Breast epithelium (tissue), 4 donors: ENCODE measurements at places on chromosomes 1 and 21. TPM values are rescaled to one million over a fixed set of nuclear protein-coding genes. Genes with fewer than 3 reads are reported as not detected.
A peak's percentile ranks its signal among the peaks of the same experiment; 100 is the strongest.

DNA sequence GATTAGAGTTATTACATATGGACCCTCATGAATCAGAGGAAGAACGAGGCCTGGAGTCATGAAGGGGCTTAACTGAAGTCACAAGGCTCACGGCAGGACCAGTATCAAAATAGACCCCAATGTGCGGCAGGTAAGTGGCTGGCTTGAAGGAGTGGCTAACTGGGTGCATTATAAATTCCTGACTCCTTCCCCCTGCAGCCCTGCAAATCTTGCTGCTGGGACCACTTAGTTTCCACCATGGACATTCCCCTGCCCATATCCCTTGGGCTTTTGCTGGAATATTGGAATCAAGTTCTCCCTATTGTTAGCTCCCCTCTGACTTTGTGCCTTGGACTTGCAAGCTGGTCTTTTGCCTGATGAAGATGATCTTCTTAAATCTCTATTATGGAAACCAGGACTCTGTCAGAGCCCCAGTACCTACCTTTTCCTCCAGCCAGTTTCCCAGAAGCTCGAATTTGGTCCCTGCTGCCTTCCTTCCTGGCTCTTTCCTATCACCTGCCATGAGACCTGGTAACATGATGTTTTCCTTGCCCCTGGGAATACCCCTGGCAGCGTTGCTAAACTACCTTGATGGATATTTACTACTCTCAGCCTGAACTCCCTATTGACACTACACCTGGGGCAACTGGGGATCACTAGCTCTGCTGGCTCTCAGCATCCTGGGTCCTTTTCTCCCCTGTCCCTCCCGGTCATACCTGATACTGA, 156.0 kb upstream of the JUN start:
- no peak overlapping the region for H3K4me3 ChIP-seq
- H3K36me3 ChIP-seq: no peaks in the 10 kb centered on the region
- H3K4me1 ChIP-seq: no peaks in the 10 kb centered on the region
- H3K27ac ChIP-seq: no peak overlapping the region
- no peaks in the 10 kb centered on the region for H3K27me3 ChIP-seq

The WNT9A gene
- 1.3 TPM for total RNA-seq

DNA sequence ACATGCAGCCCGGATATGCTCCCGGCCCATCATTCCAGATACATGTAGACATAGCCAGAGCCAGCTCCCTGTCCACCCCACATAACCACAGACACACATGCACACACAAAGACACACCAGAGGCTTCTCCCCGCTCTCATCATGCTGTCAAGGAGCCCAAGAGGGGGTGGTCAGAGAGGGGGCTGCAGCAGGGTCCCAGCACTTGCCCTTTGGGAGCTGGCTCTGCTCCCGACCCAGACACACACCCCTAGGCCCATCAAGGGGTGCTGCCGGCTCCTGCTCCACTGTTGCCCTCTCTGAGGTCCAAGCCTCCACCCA, 2.6 kb downstream of the PTAFR start:
- no peaks in the 10 kb centered on the region for H3K4me1 ChIP-seq
- H3K27ac ChIP-seq: peak overlapping the region; percentile 88
- H3K4me3 ChIP-seq: no peak overlapping the region
- no peak for DNase-seq
- H3K27me3 ChIP-seq: no peaks in the 10 kb centered on the region

DNA sequence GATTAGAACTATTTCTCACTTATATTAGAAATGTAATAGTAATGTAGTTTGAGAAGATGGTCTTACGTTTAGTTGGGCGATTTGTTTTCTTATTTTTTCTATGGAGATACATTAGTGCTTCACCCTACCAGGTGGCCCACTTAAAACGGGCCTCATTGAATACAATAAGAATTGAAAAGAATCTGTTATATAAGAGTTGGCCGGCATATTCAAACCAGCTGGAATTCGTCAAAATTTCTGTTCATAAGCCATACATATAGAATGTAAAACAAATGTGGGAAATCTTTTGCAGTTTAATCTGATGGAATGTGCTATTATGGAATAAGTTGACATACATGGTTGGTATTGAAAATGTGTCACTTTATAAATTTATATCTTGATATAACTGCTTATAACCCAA, 96.4 kb upstream of the C1orf105 start:
- no peaks in the 10 kb centered on the region for H3K27me3 ChIP-seq
- H3K27ac ChIP-seq: no peak overlapping the region
- peaks cover 2% of the 10 kb centered on the region for H3K4me1 ChIP-seq

- DNase-seq: no peak
- no peak overlapping the region for H3K27ac ChIP-seq
- H3K4me3 ChIP-seq: no peak overlapping the region
- no peaks in the 10 kb centered on the region for H3K4me1 ChIP-seq
- H3K36me3 ChIP-seq: no peaks in the 10 kb centered on the region
Observed at GRCh38 chr1:84959294-84959693, 37.6 kb downstream of the MCOLN2 start.

DNA sequence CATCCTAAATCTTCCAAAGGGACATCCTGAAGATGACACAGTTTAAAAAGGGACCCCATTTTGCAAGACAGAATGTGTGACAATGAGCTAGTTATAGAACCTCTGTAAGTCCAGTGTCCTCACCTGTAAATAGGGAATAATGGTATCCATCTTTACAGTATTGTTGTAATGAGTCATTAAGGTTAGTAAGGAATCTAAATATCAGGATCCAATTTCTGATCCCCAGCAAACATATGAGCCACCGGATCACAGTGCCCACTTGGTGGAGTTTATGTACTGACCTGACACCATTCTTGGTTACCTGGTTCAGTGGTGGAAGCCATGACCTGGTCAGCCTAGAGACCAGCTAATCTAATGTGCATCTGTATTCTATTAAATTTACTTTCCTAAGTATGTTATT, 47.9 kb upstream of the TSPAN2 start:
- no peaks in the 10 kb centered on the region for H3K27me3 ChIP-seq
- H3K36me3 ChIP-seq: no peaks in the 10 kb centered on the region
- H3K4me3 ChIP-seq: no peak overlapping the region

The LEFTY1 gene
- not detected for total RNA-seq

The GPR161 gene
- total RNA-seq: 2.8 TPM

- no peaks in the 10 kb centered on the region for H3K27me3 ChIP-seq
- H3K4me3 ChIP-seq: no peak overlapping the region
- H3K36me3 ChIP-seq: no peaks in the 10 kb centered on the region
- H3K27ac ChIP-seq: peak overlapping the region; percentile 43
Observed at GRCh38 chr1:224223819-224224714, 41.0 kb downstream of the DEGS1 start.

GRCh38 chr1:3914331-3914851, 14.3 kb upstream of the C1orf174 start:
- peaks cover 28% of the 10 kb centered on the region for H3K27me3 ChIP-seq
- H3K4me1 ChIP-seq: peaks cover 4% of the 10 kb centered on the region
- DNase-seq: no peak
- H3K27ac ChIP-seq: no peak overlapping the region
- no peak overlapping the region for H3K4me3 ChIP-seq

- H3K27ac ChIP-seq: no peak overlapping the region
- H3K27me3 ChIP-seq: no peaks in the 10 kb centered on the region
- no peaks in the 10 kb centered on the region for H3K36me3 ChIP-seq
- H3K4me3 ChIP-seq: no peak overlapping the region
Observed at GRCh38 chr1:22747735-22748073, 37.1 kb downstream of the EPHB2 start.

GRCh38 chr1:27380224-27380623, 2.9 kb downstream of the CD164L2 start:
- no peak for DNase-seq
- H3K4me3 ChIP-seq: no peak overlapping the region
- peak overlapping the region; percentile 68 for H3K27ac ChIP-seq

DNA sequence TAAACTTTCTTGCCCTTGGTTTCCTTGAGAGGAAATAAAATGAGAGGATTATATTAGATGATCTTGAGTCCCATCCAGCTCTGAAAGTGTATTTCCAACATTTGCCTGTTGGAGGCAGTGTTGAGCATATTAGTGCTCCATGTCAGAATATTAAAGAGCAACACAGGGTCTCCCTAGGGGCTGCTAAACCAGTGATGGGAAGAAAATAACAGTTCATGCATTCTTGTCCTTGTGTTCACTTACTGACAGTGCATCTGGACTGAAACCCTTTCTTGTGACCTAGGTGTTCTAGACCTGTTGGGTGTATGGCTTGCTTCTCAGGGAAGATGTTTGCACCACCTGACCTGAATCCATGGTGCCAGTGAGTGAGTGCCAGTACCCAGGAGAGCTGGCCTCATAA, 124.7 kb upstream of the KIAA0040 start:
- H3K27me3 ChIP-seq: no peaks in the 10 kb centered on the region
- H3K4me1 ChIP-seq: no peaks in the 10 kb centered on the region
- H3K36me3 ChIP-seq: no peaks in the 10 kb centered on the region
- DNase-seq: no peak

The DMRTA2 gene
- total RNA-seq: 0.16 TPM

DNA sequence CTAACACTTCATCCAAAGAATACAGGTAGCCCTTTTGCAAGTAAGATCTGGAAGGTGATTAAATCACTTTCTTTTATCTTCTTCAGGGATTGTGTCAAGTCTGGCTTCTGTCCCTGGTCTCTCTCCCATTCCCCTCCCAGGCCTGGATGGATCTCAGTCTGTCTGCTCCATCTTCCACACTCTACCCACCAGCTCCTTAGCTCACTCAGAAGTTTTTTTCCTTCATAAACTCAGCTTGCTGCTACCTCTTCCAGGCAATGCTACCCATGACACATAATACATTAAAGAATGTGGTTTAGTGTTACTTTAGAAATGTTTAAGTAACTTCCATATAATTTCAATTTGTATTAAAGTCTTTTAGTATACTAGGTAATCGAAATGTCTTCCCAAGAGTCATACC, 133.1 kb downstream of the AKT3 start:
- no peak for DNase-seq
- H3K27ac ChIP-seq: no peak overlapping the region
- H3K36me3 ChIP-seq: no peaks in the 10 kb centered on the region
- no peaks in the 10 kb centered on the region for H3K27me3 ChIP-seq
- no peak overlapping the region for H3K4me3 ChIP-seq
- no peaks in the 10 kb centered on the region for H3K4me1 ChIP-seq

GRCh38 chr1:19205403-19205802, 4.7 kb downstream of the UBR4 start:
- H3K36me3 ChIP-seq: no peaks in the 10 kb centered on the region
- no peaks in the 10 kb centered on the region for H3K27me3 ChIP-seq
- H3K4me1 ChIP-seq: no peaks in the 10 kb centered on the region
- H3K4me3 ChIP-seq: no peak overlapping the region

The HSD3B1 gene
- not detected for total RNA-seq

- DNase-seq: no peak
- H3K4me3 ChIP-seq: no peak overlapping the region
- no peaks in the 10 kb centered on the region for H3K36me3 ChIP-seq
Observed at GRCh38 chr1:97837161-97837560, 83.7 kb downstream of the DPYD start.

DNA sequence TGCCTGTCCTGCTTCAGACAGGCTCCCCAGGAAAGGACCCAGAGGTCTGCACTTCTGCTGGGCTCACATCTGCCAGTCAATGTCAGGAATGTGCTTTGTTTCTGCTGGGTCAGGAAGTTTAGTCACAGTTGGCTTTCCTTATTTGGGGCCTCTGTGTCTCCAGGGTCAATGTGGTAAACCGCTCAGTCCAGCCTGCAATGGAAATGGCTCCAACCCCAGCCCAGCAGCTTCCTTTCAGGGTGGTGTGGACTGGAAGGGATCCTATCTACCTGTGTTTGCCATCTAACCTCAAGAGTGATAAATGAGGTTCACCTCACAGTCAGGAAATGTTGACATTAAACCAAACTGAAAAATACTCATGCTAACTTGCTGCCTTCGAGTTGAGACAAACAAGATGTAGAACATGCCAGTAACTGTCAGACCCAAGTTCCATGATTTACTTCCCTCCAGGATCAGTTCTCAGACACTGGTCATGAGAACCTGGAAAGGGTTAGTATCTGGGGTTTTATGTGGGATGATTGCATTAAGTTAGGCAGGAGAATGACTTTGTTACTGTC, 20.3 kb downstream of the ENO1 start:
- H3K4me1 ChIP-seq: no peaks in the 10 kb centered on the region
- peak overlapping the region; percentile 66 for H3K27ac ChIP-seq
- no peak overlapping the region for H3K4me3 ChIP-seq
- H3K36me3 ChIP-seq: peaks cover 15% of the 10 kb centered on the region
- no peaks in the 10 kb centered on the region for H3K27me3 ChIP-seq

DNA sequence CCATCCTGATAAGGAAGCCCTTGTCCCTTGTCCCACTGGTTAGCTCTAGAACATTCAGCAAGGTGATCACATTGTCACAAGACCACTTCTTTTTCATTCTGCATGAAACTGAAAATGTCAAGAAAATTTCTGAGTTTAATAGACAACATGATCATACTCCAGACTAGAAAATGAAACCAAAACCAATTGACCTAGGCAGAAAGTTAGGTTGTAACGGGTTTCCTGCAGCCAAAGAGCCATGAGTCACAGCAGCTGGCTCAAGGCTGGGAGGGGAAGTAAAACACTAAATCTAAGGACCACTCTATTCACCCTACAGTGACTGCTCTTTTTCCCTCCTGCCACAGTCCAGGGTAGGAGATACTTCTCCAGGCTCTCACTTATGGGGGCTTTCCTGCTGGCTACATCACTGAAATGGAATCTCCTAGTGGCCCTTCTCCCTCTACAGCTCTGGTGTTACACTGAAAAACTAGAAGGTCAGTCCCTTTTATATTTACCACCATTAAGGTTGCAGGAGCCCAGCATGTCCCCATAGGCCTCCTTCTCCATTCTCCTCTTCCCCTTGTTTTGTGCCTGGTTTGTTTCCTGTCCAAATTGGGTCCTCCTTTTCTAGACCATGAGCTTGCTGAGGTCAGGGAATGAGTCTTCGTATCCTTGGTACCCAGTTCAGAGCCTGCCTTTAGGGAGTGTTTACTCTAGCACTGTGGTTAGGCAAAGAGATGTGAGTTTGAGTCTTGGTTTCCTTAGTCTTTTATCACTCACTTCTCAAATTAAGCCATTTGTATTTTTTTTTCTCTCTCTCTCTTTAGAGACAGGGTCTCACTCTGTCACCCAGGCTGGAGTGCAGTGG, 236.5 kb upstream of the JUN start:
- DNase-seq: no peak
- no peaks in the 10 kb centered on the region for H3K27me3 ChIP-seq
- no peaks in the 10 kb centered on the region for H3K4me1 ChIP-seq
- H3K4me3 ChIP-seq: peak overlapping the region; percentile 20
- peak overlapping the region; percentile 45 for H3K27ac ChIP-seq

GRCh38 chr1:9228609-9229008, 6.0 kb upstream of the H6PD start:
- no peaks in the 10 kb centered on the region for H3K36me3 ChIP-seq
- H3K27ac ChIP-seq: no peak overlapping the region
- DNase-seq: no peak
- H3K27me3 ChIP-seq: no peaks in the 10 kb centered on the region
- H3K4me3 ChIP-seq: no peak overlapping the region
- H3K4me1 ChIP-seq: no peaks in the 10 kb centered on the region

DNA sequence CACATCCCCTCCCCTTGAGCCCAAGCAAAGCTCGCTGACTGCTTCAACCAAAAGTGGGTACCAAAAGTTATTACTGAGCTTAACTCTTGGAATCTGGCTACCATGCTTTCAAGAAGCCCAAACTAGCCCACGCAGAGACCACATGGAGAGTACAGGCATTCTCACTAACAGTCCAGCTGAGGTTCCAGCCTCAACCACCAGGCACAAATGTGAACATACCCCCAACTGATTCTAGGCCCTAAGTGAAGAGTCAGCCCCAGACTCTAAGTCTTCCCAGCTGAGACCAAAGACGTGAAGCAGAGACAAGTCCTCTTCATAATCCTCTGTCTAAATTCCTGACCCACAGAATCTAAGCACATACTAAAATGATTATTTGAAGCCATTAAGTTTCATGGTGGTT, 36.8 kb downstream of the EVI5 start:
- H3K27me3 ChIP-seq: no peaks in the 10 kb centered on the region
- no peaks in the 10 kb centered on the region for H3K36me3 ChIP-seq
- H3K4me1 ChIP-seq: no peaks in the 10 kb centered on the region

The KCNK2 gene
- total RNA-seq: 12.1 TPM
